Renal cortical epithelial cell (primary cell): ENCODE measurements at places on chromosomes 11 and 22.
A peak's percentile ranks its signal among the peaks of the same experiment; 100 is the strongest.

DNA sequence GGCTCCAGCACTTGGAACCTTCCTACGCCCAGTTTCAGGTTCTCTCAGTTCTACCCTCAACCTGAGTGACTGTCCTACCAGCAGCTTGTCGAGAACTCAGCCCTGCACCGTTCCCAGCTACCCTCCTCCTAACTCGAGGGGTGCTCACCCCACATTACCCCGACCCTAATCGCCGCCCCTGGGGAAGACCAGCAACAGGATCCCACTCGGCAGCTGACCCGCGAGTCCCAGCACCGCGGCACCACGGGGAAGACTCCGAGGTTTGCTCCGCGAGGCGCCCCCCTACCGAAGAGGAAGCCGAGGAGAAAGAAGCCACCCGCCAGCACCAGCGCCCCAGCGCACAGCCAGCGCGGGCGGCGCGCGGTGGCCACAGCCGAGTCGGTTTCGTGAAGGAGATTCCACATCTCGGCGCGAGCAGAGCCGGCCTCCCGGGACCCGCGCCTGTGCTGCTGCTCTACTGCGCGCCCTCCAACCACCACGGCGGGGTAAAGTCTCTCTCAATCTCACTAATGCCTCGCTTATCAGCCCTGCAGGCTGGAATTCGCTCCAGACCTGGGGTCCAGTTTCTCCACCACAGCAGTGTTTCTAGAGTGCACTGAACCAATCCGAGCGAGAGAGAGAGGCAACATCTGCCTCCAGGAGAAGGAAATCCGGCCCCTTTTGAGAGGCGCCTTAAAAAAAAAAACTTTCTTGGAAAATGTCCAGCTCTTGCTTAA is at the start of gene FOLH1:
FOLH1 (minus strand) TSS at position 597 of the 716 bp plus-strand sequence; CDS start at position 404, 193 bp downstream.
- peak; percentile 18 for DNase-seq

DNA sequence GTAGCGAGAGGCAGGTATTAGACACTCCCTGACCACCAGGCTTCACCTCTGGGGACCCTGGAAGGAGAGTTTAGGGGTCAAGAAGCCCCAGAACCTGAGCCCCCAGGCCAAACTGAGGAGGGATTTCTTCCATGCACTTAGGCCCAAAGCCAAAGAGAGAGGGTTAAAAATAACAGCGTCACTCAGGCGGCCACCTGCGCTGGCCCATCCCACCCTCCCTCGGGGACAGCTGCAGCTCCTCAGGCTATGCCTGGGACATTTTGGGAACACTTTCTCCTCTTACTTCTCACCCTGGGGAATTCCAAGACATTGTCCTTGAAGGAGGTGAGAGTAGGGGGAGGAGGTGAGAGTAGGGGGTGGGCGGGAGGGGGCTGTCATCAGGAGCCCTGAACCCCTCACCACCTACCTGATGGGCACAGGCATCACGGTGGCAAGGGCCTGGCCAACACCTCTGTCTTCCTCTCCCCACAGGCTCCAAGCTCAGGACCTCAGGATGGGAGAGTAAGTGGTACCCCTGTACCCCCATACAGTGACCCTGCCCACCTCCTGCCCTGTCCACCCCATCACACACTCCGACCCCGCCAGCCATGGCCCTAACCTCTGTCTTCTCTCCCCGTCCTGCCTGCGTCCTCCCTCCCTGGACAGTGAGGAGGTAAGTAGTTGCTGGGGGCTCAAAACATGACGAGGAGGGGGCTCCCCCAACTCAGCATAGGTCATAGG is 583 bp downstream of the TNNI2 start:
- DNase-seq: no peak

- no peak for DNase-seq
Observed at GRCh38 chr11:74033046-74033445, 24.2 kb upstream of the UCP3 start.

DNA sequence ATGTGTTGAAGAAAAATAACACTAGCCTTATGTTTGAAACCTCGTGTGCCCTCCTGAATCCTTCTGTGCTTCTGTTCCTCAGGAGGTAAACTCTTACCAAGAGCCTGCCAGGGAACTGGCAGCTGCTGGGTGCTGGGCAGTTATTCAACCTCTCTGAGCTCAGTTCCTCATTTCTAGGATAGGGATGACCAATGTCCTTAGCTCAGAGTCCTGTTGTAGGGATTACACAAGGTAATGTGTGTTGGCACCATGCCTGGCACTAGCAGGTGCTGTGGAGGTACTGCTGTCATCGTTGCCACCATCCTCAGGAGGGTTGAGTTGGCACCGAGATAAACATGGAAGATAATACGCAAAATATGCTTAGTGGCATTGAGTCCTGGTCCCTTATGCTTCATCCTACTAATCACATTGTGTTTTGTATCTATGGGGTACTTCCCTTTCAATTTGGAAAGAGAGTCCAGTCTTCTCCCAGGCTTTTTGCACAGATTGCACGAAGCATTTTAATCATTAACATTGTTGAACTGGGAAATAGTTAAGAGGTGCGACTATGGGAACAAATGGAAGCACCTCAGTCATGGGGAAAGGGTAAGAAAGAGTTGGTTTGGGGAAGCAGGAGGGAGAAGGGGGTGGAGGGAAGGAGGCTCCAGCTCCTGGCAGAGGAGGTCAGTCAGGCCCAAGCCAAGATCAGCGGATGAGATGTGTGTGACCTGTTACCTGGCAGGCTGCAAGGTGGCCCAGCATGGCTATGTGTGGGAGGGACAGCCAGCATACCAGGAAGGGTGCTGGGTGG is 56.7 kb downstream of the CABIN1 start:
- peak; percentile 64 for DNase-seq

GRCh38 chr22:46478083-46478551 is 59.3 kb downstream of the CELSR1 start:
- DNase-seq: no peak

- DNase-seq: peak; percentile 79
Observed at GRCh38 chr11:47177229-47177845, 658 bp upstream of the ARFGAP2 start.

DNA sequence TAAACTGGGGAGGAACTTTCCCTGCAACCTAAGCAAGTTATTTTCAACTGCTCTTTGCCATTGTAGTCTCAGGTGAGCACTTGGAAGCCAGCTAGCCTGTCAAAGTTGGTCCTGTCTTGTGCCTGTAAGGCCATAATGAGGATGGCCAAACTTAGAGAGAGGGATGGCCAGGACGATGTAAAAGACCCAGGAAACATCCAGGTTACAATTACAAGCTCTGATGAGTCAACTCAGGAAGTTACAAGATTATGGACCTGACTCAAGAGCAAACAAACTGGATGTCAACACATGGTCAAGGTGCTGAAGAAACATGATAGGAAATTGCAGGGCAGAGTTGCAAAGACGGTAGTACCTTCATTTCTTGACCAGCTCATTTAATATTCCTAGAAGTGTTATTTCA is 1.6 kb downstream of the GTPBP1 start:
- peak; percentile 85 for DNase-seq

- no peak for DNase-seq
Observed at GRCh38 chr11:117411736-117412135, 84.1 kb downstream of the CEP164 start.

GRCh38 chr11:62427630-62428233 is 8.9 kb downstream of the SCGB1A1 start:
- peak; percentile 38 for DNase-seq
